ENCODE measurements at places on chromosomes 7 and 10.

GRCh38 chr7:158019726-158020705 is 567.6 kb downstream of the PTPRN2 start:
- no peak for DNase-seq

DNA sequence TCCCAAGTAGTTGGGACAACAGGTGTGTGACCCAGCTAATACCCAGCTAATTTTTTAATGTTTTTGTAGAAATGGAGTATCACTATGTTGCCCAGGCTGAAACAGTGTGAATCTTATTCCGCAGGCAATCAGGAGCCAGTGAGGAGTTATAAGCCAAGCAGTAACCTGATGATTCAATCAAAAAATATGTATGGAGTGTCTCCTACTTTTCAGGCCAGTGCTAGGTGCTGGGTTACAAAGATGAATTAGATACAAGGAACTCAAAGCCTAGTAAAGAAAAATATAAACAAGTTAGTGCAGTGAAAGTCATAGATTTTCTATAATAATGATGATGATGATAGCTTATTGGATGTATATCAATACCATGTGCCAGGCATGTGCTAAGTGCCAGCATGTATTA is 13.2 kb upstream of the IFRD1 start:
- DNase-seq, result no peak

DNA sequence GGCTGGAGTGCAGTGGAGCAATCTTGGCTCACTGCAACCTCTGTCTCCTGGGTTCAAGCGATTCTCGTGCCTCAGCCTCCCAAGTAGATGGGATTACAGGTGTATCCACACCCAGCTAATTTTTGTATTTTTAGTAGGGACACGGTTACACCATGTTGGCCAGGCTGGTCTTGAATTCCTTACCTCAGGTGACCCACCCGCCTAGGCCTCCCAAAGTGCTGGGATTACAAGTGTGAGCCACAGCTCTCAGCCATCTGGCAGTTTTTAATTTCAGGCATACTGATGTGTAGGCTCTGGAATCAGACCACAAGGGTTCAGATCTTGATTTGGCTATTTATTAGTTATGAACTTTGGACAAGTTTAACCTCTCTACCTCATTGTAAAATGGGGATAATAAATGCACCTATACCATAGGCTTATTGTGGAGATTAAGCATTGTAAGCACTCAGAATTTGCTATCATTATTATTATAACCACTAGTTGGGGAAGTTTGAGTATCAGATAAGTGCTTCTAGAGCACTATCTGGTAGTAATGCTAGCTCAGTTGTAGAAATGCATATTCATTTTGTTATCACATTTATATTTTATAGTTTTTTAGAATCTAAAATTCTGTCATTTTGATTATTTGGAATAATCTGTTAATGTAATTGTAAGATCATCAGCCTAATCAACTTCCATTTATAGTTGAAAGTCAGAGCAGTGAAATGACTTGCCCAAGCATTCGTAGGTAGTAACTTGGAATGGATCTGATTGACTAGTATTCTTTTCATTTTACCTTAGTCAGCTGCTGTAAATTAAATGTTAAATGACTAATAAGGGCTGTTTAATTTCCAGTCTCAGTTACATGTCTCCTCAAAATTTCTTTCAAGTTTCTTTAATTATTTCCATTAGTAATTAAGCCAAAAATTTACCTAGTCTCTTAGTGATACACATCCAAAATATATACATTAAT is 22.5 kb downstream of the KMT2E start:
- no peak for DNase-seq

- DNase-seq, result no peak
Measured at GRCh38 chr10:96978621-96979154, 146.6 kb downstream of the LCOR start.

DNA sequence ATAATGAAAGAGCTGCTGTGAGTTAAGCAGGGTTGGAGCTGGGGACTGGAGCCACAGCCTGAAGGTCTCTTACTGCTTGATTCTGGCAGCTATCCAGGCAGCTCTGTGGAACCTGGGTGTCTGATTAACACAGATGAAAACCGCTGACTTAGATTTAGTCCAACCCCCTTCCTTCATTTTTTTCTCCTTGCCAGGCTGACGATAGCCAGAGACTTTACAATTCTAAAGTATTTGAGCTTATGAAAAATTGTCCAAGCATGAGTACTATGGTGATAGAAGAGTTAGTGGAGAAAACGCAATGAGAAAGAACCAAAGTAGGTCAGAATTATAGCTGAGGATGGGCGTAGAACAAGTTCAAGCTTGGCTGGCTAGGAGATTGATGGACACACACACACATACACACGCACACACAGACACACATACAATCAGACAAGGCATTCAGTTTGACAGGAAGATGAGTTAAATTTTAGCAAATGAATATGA is 13.5 kb upstream of the GPR85 start:
- DNase-seq, result no peak

DNA sequence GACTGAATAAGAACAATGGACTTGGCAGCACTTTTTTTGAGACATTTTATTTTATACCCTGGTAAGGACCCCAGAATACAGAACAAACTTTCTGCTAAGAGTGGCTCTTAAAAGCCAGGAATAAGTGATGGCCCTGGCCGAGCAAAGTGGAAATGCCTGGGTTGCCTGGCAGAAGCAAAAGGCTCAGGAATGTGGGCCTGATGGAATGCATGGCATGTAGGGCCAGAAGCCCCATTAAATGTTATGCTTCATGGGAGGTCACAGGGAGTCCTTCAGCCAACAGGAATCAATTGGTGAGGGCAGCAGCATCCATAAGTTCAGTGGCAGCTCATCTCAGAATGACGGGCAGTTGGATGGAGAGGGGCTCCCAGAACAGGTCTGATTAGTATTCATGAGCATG is 301.5 kb upstream of the CACNA2D1 start:
- no peak for DNase-seq

- DNase-seq, result no peak
Measured at GRCh38 chr10:57874810-57875209, 392.9 kb downstream of the IPMK start.

GRCh38 chr10:119807960-119808697 is 64.5 kb downstream of the MCMBP start:
- DNase-seq, result no peak

- DNase-seq, result no peak
Measured at GRCh38 chr7:139731802-139732470, 45.9 kb downstream of the HIPK2 start.

DNA sequence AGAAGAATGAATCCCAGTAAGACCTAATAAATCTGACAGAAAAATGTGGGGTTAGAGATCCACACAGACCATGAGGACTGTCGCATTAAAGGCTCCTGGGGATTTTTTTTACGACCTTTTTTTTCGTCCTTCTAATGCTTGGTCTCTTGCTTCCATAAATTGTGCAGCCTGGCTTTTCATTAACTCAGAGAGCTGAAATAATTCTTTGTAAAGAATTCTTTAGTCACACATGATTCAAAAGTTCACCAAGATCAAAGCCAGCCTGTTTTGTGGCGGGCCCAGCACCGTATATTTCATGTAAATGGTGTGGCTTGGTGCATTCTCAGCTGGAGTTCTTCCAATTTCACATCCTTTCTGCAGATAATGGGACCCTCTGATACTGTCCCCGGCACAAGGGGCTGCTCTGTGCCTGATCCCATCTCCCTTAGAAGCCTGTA is 206.6 kb upstream of the BMPER start:
- DNase-seq, result no peak

DNA sequence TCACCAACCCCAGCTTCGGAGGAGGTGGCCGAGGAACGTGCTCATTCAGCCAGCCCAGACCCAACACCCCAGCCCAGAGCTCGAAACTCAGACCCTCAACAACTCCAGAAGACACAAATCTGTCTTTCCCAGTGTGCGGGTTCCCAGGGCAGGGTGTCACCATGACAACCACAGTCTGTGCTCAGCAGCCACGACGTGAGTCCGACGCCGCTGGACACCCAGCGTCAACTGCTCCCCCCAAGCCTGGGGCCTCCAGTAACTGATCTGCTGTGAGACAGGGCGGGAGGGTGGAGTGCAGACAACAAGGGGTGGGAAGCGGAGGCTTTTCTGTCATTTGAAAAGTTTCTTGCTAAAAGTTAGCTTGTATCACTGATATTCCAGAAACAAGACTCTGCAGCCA is 167.2 kb downstream of the MAD1L1 start:
- DNase-seq, result no peak

- no peak for DNase-seq
Measured at GRCh38 chr10:36042135-36042534, 400.0 kb upstream of the FZD8 start.

DNA sequence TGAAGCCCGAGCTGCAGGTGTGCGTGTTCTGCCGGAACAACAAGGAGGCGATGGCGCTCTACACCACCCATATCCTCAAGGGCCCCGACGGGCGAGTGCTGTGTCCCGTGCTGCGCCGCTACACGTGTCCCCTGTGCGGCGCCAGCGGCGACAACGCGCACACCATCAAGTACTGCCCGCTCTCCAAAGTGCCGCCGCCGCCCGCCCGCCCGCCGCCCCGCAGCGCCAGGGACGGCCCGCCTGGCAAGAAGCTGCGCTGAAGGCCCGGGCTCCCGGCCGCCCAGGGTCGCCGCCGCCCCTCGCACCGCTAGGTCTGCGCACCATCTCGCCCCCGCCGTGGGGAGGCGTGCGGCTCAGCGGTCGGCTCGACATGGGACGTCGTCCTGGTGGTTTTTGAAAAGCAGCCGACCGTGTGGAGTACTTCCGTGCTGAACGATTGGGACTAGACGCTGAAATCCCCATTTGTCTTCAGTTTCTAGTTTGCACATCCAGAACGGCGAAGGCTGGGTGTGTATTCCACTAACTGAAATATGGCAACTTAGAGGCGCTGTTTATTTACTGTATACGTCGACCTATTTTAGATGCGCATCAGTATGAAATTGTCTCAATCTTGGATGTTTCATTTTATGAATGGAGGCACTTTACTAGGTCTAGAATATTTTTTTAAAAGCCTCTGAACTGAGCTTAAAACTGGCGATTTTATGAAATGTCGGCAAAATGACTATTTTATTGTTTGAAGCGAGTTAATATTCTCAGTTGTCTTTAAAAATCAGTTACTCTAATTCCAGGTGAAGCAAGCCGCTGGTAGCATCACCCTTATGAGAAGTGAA is 1.1 kb downstream of the NANOS1 start:
- DNase-seq, result peak; percentile 73

GRCh38 chr10:97648562-97649404 is 8.3 kb downstream of the PI4K2A start:
- DNase-seq, result peak; percentile 37

DNA sequence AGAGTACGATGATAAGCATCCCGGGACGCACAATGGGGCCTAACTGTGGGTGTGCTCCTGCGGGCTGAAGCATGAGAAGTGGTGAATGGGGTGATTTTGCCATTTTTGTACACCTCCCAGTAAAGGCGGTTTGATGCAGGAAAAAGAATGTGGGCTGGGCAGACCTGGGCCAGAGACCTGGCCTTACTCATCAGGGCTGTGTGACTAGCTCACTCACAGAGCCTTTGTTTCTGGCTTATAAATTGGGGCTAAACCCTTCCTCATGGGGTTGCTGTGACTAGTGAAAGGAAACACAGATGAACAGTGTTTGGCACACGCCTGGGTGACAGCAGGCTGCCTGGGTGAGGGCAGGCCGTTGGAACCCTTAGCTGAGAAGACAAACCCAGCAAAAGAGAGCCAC is 18.0 kb downstream of the RRP12 start:
- DNase-seq, result no peak

DNA sequence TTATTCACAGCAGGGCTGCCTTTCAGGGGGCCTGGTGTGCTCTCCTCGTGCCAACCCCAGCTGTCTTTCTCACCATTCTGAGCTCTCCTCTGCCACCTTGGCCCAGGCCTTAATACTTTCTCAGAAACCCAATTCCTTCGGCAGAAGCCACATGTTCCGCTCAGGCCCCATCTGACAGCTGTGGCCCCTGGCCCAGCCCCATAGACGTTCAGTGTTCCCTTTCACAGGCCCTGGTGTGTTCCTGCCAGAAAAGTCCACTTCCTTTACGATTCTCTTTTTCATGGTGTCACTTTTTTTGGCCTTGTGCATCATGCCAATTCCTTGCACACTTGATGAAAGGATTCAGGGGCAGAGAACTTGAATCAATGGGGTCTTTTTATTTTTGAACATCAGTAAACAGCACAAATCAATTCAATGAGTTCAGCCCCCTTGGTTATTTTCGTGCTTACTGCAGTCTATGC is 15.9 kb upstream of the GPNMB start:
- no peak for DNase-seq

DNA sequence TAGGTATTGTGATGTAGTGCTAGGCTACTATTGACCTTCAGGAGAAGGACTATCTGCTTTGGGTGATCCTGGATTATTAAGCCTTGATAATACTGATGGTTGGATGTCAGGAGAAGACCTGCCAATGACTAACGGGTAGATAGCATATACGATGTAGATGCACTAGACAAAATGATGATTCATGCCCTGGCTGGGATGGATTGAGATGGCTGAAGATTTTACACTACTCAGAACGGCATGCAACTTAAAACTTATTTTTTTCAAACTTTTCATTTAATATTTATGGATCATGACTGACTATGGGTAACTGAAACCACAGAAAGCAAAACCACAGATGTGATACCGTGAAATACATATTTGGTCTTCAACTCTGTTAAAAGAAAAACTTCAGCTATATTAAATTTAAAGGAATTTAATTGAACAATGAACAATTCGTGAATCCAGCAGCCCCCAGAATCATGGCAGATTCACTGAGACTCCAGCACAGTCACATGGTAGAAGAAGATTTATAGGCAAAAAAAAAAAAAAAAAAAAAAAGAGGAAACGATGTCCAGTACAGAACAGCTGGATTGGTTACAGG is 124.6 kb upstream of the CDK13 start:
- no peak for DNase-seq

GRCh38 chr7:84177758-84178412 is 16.7 kb downstream of the SEMA3A start:
- DNase-seq, result no peak

DNA sequence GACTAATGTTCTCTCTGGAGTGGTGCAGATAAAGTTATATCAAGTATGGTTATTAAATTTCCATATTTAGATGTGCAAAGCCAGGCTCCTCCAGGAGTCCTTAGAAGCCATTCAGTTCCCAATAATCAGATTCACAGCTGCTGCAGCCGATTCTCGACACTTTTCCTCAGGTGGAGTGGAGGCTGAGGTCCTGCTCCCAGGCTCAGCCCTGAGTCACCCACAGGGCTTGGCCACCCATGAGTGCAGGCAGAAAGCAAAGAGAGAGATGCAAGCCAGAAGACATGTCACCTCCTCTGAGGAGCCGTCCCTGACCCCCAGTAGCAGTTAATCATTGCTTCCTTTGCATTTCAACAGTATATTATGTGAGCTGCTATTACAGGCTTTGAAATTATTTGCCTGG is 36.3 kb upstream of the NANOS1 start:
- no peak for DNase-seq

DNA sequence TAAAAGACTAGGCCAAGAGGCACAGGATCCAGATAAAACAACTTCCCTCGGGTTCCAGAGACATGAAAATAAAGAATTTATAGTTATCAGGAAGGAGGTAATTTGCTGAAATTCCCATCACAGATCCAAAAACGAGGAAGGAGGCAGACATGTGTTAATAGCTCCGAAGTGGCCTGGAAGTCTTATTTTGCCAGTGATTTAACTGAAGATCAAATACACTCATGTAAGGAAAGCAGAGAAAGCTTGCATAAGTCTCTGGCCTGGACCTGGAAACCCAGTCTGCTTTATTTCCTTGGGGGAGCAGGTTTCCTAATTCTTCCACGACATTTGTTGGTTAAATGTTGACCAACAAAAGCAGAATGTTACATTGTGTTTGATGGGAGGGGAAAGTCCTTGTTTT is 498.7 kb upstream of the C7orf33 start:
- DNase-seq, result no peak

GRCh38 chr10:129973674-129974059 is 9.6 kb upstream of the EBF3 start:
- DNase-seq, result no peak
